ENCODE measurements at places on chromosomes 4 and X.

GRCh38 chr4:101933855-101934254 is 143.3 kb downstream of the BANK1 start:
- no peaks in the 10 kb centered on the region for H3K36me3 ChIP-seq
- no peak overlapping the region for H3K27ac ChIP-seq
- no peaks in the 10 kb centered on the region for H3K4me1 ChIP-seq

- H3K36me3 ChIP-seq: no peaks in the 10 kb centered on the region
- no peak overlapping the region for H3K27ac ChIP-seq
- no peak overlapping the region for H3K4me3 ChIP-seq
- H3K4me1 ChIP-seq: peaks cover 3% of the 10 kb centered on the region
Measured at GRCh38 chr4:37567836-37568235, 118.3 kb downstream of the RELL1 start.

DNA sequence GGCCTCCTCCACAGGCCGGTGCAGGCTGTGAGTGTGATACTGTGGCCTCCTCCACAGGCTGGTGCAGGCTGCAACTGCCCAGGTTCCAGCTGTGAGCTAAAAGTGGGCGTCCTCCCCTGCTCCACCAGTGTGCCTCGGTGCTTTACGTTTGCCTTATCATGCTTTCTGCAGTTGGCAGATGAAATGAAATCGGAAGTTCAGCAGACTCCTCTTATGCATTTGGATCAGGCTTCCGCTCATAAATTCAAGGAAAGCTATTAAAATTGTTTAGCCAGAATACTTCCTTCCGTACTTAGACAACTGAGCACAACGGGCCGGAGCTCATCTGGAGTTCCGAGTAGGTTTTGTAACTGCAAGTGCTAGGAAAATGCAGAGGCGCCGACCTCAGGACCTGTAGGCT is 12.0 kb downstream of the CYP4V2 start:
- DNase-seq: no peak
- H3K27me3 ChIP-seq: no peaks in the 10 kb centered on the region
- peaks cover 4% of the 10 kb centered on the region for H3K4me1 ChIP-seq

DNA sequence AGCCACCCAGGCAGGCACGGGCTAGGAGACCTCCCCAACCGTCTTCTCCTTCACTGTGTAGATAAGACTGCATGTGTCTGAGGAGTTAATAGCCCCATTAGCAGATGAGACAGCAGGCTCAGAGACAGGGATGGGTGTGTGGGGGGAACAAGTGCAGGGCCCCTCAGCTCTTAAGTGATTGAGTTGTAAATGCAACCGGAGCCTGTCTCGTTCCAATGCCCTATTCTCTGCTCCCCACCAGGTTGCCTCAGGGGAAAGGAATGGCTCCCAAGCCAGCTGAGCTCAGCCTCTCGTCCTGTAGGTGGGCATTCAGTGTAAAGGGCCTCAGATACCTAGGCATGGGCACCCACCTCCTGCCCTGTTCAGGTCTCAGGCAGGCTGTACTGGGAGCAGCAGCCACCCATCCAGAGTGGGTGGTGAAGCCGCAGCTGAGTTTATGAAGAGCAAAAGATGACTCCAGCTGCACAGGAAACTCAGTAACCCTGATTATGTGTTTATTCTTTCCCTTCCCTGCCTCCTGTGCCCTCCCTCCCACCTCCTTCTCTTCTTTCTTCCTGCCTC is 87.3 kb downstream of the PJA1 start:
- no peak overlapping the region for H3K4me3 ChIP-seq
- H3K27ac ChIP-seq: no peak overlapping the region
- H3K36me3 ChIP-seq: no peaks in the 10 kb centered on the region
- no peaks in the 10 kb centered on the region for H3K4me1 ChIP-seq

DNA sequence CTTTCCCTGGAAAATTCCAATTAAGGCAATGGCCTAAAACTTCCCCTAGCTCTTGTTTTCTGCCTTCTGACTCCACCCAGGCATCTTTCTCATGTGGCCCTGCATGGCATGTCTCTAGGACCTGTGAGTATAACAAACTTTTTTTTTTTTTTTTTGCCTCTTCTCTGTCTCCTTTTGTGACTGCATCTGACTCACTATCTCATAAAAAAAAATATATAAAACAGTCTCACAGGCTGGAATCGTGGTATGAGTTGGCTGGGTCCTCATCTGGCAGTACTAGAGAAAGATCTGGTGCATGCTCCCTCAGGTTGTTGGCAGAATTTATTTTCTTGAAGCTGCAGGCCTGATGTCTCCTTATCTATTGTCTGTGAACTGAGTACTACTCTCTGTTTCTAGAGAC is 313.9 kb downstream of the TECRL start:
- DNase-seq: no peak
- H3K36me3 ChIP-seq: no peaks in the 10 kb centered on the region
- no peak overlapping the region for H3K4me3 ChIP-seq
